ENCODE measurements at places on chromosomes 2 and 18.

GRCh38 chr2:176091329-176092258 is 927 bp upstream of the HOXD13 start:
- DNase-seq, result peak; percentile 46

DNA sequence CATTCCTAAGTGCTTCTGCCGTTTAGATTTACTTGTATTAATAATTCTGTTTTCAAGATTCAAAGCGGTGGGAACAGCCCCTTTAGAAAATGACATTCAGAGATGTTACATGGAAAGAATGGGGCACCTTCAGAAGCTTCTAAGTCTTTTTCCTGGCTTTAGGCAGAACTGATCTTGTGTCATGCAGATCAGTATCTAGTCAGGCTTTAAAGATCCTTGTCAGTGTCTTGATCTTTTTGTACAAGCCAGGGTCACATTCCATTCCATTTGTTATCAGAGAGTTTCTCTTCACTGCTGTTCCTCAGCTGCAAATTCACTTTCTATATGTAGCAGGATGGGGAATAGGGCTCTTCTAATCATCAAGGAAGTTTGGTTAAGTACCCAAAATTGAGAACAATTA is 275.3 kb downstream of the DCC start:
- DNase-seq, result no peak

- no peak for DNase-seq
Measured at GRCh38 chr2:110959198-110959597, 161.5 kb upstream of the BCL2L11 start.

GRCh38 chr2:79950526-79950925 is 354.0 kb downstream of the LRRTM1 start:
- DNase-seq, result no peak

DNA sequence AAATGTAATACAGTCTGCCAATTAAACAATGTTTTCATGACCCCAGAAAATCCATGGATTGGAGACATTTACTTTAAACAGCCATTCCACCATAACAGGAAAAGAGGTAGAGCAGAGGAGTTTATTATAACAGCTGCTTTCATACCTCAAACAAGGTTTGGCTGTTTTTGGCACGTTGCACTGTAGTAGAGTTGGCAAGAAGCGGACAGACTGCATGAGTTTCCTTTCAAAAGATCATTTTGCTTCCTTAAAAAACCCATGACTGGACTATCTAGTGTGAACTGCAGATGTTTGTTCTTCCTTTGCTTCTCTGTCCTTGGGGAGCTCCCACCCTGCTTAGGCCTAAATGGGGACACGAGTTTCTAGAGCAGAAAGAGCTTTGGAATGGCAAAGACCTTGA is 108.5 kb upstream of the THOC1 start:
- no peak for DNase-seq

DNA sequence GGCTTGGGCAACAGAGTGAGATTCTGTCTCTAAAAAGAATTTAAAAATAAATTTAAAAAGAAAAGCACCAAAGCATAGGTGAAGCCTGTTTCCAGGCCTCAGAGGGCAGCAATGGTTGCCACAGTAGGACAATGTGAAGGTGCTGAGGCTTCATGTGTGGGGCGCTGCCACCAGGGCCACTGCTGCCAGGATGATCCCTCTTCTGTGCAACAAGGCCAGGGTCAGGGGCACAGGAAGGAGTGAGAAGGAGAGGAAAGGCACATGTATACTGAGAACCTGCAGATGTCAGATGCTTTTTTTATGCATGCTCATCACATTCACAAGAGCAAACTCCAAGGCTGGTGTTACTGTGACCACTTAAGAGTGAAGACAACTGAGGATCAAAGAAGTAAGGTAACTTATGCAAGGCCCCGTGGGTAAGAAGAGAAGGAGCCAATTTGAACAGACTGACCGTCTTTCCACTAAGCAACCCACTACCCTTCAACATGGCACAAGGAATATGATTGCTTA is 79.7 kb upstream of the ACKR3 start:
- DNase-seq, result no peak

DNA sequence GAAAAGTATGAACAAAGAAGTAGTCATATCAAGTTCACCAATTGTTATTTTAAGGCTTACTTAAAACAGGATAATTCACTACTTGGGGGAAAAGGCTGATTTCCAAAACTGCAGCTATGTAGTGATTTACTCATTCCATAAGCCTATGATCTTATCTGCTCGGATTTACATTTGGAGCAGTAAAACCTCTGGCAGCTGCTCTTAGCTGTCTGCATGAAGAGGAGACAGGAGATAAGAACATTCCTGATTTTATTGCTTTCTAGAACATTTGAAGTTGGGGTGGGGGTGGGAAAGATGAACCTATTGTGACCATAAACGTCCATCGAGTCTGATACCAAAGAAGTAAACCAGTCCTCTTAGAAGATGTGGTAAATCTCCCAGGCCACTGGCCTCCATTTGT is 120.9 kb downstream of the MMADHC start:
- DNase-seq, result no peak

DNA sequence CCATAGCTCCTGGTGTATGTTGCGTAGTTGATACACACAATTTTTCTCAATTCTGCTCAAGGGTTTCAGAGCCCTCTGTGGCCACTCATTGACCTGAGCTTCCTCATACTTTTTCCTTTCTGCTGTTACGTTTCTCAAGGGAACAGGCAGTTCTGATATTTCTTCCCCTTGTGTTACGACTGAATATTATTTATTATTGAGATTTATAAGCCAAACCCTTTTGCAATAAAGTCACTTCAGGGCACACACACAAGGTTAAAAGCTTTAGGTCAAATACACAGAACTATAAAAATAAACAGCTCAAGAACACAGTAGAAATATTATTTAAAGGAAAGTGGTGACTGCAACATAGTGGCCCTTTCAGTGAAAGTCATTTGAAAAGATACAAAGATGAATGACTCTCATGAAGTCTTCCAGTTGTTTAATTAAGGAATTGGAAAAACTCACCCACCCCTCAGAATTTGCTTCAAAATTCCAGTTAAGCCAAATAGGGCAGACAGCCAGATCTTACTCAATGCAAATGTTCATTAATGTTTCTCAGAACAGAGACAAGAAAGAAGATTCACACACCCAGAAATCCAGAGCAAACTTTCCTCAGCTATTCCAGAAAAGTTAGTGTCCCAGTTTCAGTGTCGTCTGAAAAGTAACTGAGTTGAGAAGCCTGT is 179.7 kb downstream of the TRIB2 start:
- no peak for DNase-seq

GRCh38 chr2:168076731-168077130 is 170.7 kb downstream of the STK39 start:
- no peak for DNase-seq

GRCh38 chr18:10064267-10064666 is 150.5 kb downstream of the VAPA start:
- DNase-seq, result no peak

GRCh38 chr2:133674066-133674432 is 105.8 kb upstream of the NCKAP5 start:
- no peak for DNase-seq

DNA sequence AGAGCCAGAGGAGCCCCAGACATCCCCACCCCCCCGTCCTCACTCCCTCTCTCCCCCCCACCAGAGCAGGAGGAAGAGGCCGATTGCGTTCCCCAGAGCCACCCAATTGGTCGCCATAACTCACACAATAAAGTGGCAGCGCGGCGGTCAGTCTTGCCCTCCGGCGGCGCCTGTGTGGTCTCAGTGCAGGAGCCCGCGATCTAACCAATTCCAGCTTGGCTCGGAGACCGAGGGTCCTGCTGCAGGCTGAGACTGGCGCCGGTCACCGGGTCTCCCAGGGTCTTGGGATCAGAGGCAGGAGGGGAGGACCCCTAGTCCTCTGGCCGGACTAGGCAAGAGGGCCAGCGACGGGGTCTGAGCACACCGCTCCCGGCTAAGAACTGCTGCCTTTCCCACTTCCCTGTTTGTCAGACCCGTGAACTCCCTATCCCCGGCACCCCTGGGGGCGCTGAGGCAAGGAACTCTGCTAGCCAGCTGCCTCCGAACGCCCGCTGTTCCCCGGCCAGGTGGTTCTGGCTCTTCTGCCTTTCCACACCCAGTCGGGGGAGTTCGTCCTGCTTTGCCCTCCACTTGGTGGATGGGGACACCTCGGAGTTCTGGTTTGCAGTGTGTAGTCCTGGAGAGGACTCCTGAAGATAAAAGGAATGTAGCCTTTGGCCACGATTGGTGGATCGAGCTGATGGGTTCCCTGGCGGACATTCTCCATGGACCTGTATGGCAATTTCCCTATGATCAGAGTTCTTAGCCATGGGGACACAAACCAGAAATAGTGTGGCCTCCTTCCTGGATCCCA is 1.0 kb upstream of the HOXD12 start:
- DNase-seq, result peak; percentile 75

DNA sequence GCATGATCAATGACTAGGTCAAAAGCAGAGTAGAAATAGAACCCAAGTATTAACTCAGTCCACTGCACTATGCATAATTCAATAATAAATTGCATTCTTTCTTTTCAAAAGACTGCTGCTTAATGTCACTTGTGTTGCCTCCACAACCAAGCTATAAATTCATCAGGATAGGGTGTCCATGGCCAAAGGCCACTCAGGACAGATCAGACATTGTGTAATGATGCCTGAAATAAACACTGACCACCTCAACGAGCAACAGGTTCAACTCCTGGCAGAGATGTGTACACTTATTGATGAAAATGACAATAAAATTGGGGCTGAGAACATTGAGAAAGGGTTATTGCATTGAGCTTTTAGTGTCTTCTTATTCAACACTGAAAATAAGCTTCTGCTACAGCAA is 194.5 kb upstream of the SPOPL start:
- DNase-seq, result no peak

- no peak for DNase-seq
Measured at GRCh38 chr2:104321116-104321795, 532.7 kb upstream of the POU3F3 start.

DNA sequence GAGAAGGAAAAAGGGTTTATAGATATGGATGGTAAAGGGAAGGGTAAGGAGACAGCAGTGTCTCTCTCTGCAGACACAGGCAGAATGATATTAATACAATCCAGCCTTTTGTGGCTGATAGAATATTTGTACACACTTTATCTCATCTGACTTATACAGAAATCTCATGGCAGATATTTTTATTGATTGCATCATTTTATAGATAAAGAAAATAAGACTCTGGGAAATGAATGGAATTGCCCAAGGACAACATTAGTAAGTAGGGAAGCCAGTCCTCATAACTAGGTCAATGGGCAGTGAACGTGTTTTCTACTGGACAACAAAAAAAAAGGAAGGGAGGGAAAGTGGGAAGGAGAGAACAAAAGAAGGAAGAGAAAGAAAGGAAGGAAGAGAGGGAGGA is 236.4 kb upstream of the EPHA4 start:
- DNase-seq, result no peak

- DNase-seq, result no peak
Measured at GRCh38 chr18:46051731-46052461, 20.2 kb downstream of the PSTPIP2 start.

DNA sequence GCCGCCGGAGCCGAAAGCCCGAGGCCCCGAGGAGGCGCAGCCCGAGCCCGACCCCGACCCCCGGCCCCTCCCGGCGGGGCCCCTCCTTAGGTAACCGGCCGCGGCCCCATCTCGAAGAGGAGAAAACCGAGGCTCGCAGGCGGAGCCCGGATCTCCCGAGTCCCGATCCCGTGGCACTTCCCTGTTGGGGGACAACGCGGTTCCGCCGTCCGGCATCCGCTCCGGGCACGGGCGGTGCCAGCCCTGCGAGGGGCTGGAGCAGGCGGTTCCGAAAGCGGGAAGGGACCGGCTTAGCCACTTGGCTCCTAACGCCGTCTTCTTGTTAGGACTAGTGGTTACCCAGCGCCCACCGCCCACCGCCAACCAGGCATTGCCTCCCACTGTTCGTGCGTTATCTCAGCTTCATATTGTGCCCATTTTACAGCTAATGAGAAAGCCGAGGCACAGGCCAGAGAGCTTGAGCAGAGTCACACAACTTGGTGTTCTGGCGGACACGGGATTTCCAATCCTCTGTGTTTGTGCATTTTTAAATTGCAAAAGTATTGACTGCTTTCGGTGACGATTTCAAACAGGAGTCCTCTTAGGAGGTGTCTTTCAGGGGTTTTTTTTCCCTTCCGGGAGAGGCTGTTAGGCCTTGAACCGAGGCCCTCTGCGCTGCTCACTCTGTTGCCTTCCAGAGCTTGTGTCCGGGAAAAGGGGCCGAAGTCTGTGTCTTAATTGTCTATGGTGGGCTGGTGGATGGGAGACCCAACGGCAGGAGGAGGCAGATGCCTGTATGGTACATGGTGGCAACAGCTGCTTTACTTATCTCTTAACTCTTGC is 562 bp downstream of the CENPA start:
- no peak for DNase-seq

GRCh38 chr2:16546128-16546754 is 119.4 kb downstream of the CYRIA start:
- peak; percentile 39 for DNase-seq

- DNase-seq, result no peak
Measured at GRCh38 chr18:23291456-23292205, 156.3 kb downstream of the CABLES1 start.

GRCh38 chr2:1407950-1408675 is 5.2 kb upstream of the TPO start:
- DNase-seq, result no peak

DNA sequence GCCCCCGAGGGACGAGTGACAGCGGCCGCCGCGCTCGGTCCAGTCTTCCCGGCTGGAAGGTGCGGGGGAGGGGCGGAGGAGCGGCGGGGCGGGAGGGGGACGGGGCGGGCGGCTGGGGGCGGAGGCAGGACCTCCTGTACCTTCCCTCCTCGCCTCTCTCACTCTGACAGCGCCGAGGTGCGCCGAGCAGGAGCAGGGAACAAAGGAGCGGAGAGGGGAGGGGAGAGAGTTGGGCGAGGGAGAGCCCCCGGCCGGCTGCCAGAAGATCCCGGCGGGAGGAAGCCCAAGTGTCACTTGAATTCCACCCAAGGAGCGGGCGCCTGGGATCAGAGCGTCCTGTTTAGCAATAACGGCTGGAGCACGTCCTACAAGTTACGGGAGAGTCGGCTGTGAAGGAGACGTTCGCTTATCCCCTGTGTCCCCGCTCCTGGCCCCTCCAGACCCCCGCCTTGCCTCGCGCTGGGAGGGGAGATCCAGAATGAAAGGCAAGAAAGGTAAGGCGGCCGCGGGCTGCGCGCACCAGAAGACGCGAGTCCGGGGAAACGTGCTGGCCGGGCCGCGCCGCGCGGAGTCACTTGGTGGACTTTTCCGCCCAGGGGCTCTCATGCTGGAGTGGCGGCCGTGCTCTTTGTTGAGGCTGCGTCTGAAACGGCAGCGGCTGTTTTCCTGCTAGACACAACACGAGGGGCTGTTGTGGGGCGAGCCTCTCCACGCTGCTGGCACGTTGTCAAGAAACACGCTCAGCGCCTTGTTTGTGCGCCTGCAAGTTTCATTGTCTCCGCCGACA is at the start of gene TGIF1:
TGIF1 (plus strand) TSS at position 161 of the 787 bp plus-strand sequence; CDS start at position 479, 318 bp downstream.
- peak; percentile 77 for DNase-seq

- DNase-seq, result no peak
Measured at GRCh38 chr2:149767516-149767974, 180.0 kb upstream of the MMADHC start.

DNA sequence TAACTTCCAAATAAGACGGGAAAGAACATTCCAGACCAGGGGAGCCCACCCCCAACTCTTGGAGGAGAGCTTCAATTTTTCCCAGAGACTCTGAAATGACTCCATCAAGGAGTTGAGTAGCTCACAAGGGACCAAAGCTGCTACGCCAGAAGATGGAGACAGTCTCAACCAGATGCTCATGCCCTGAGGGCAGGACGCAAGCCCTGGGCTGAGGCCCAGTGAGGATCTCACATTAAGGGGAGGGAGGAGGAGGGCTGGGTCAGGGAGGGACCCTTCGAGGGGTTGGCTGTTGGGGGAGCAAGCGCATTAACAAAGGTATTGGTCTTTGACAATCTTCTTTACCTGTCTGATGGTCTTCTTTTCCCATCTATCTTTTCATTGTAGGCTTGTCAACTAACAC is 141.3 kb upstream of the SLC1A4 start:
- peak; percentile 48 for DNase-seq
